ENCODE measurements at places on chromosomes 3 and 15. TPM values are rescaled to one million over a fixed set of nuclear protein-coding genes. Genes with fewer than 3 reads are reported as not detected.

DNA sequence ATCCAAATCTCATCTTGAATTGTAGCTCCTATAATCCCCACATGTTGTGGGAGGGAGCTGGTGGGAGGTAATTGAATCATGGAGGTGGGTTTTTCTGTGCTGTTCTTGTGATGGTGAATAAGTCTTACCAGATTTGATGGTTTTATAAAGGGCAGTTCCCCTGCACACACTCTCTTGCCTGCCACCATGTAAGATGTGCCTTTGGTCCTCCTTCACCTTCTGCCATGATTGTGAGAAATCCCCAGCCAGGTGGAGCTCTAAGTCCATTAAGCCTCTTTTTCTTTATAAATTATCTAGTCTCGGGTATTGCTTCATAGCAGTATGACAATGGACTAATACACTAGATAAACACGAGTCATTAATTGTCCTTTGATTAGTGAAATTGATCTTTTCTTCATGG is 214.5 kb upstream of the CFAP20DC start:
- no peak for DNase-seq

The FOXB1 gene
- polyA plus RNA-seq = not detected

GRCh38 chr3:99111235-99111634 is 209.7 kb upstream of the DCBLD2 start:
- DNase-seq = no peak

DNA sequence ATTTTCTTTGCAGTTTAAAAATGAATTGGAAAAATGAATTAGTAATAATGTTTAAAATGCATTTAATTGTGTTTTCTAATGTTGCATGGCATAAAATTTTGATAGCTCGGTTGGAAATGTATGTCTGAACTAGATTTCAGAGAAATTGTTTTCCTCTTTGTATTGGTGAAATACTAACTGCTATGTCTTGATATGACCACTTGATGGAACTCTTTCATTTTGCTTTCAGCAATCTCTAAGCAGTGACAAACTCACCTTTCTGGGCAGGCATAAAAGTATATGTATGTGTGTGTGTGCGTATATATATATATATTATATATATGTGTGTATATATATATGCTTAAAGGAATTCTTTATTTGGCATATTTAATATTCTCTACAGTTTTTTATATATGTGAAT is 239.3 kb upstream of the ZNF717 start:
- DNase-seq = no peak

The CAPN3 gene
- 137 TPM for polyA plus RNA-seq

All from muscle of arm (tissue), 14 donors.